ENCODE measurements at places on chromosomes 3 and 15.

DNA sequence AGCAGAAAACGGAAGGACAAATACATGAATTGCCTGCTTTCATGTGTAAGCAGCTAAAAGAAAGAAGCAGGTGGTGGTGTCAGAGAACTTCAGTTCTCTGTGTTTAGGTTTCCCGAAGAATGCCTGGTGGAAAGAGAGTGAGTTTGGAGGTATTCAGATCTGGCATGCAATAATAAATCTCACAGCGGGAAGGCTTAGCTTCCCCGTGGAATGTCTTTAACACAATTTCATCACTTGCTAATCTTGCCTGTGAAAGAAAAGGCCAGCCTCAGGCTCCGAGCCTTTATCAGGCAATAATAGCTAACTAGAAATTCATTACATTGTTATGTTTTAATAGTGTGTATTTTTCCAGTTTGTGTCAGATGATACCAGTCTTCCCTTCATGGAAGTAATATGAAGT is 220.3 kb downstream of the PDZRN3 start:
- DNase-seq, result no peak

GRCh38 chr3:13598926-13599886 is 50.3 kb downstream of the FBLN2 start:
- DNase-seq, result no peak

DNA sequence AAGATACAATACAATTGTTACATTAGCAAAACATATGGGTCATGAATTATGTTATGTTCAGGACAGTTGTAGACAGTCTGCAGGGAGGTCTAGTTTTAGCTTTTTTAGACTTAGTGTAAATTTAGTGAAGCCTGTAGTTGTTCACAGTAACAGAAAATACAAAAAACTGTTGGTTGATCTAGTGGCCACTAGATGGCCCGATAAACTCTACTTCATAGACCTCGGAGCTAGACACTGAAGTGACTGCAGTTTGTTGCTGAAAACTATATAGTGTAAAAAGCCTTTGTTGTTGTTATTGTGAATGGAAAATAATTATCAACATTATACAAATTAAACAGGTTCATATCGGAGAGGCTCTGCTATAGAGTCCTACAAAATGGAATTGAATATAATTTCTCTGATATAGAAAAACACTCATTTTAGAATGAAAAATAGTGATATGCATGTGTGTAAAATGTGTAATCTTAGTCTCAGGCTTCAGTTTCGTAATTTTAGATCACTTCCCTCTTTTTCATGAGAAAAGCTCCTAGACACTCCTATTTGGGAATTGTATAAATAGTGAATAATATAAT is 18.3 kb downstream of the MAGEL2 start:
- no peak for DNase-seq

DNA sequence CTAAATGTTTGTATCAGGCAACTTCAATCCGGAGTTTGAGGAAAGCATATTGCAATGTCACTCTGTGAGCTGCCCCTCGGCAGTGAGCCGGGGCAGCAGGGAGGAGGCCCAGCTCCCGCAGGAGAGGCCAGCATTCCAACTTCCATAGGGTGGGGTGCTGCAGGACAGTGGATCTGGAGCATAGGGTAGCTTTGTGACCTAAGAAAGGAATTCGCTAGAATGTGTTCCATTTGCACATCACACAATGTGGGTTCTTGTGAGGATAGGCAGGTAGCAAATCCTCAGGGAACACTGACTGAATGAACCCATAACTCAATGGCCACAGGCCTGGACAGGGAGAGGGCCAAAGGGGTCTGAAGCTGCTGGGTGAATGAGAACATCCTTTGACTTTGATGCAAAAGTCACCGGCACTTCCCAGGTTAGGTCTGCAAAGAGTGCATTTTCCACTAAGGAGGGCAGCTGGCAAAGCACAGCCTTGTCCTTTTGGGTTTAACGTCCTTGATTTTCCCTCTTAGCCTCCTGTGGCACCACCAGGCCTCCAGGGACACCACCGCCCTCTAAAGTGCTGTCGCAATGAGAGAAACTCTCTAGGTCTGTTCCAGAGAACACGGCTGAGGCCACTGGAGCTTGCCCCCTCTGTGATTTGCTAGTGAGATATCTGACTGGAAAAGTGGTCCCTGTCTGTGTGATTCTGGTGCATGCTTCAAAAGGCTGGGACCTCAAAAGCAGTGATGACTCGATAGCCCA is 36.2 kb downstream of the GABRB3 start:
- peak; percentile 62 for DNase-seq

GRCh38 chr3:161081633-161082032 is 23.5 kb downstream of the B3GALNT1 start:
- no peak for DNase-seq

- no peak for DNase-seq
These were observed 7.7 kb downstream of the CGNL1 start for GRCh38 chr15:57384024-57384423.

- peak; percentile 96 for DNase-seq
These were observed 80.7 kb upstream of the ALDH1L1 start for GRCh38 chr3:126261037-126261436.

- no peak for DNase-seq
These were observed 19.0 kb downstream of the THBS1 start for GRCh38 chr15:39599871-39600270.

DNA sequence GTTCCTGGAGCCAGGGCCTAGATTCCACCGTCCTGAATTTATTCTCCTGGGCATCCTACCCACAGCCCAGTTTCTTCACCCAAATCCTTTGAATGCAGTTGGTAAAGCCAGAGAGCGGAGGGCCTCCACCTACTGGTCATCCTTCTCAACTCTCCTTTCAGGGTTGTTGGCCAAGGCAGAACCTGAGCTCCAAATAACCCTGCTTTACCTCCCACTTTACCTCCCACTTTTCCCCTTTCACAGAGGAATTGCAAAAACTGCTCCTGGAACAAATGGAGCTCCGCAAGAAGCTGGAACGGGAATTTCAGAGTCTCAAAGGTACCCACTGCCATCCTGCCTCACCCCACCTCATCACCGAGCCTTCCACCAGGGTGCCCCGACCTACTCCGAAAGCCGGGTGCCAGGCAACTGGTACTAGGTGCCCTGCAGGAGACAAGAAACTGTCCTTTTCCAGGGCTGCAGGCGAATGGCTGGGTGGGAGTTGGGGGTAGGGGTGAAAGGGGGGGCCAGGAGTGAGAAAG is 6.8 kb downstream of the SKOR1 start:
- DNase-seq, result no peak

DNA sequence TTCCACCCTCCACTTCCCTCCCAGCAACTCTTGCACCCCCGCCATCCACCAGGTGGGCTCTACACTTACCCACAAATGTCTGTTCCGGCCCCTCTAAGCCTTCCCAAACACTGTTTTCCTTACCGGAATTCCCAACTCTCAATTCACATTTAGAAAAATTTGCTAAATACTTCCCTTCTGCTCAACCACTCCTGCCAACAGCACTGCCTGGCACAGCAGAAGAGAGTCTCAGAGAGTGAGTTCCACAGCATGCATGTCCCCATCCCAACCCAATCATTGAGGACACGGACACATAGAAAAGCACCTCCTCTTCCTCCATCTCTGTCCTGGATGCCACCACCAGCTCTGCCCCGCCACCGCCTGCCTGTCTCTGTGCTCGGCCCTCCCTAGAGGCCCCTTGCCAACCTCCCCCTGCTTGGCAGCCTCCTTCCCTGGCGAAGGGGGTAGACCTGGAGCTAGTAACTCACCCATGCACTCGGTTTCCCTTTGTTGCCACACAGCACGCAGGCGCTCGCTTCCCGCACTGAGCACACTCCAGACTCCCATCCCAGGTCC is 66.2 kb upstream of the SLC6A1 start:
- no peak for DNase-seq

DNA sequence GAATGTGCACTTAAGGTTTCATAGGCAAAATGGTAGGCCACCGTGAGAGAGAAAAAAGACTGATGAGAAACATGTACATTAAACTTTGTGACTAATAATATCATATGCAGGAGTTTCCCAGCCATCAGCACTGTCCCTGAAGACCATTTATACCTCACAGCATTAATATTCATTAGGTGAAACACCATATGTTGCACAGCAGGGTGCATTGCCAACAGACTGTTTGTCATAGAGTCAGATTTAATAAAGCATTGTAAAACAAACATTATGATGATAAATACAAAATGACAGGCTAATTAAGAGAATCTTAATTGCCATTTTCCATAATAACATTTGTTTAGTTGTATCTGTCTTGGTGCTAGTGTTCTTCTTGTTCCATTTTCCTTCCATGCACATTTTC is 578.3 kb downstream of the EPHA3 start:
- DNase-seq, result no peak

DNA sequence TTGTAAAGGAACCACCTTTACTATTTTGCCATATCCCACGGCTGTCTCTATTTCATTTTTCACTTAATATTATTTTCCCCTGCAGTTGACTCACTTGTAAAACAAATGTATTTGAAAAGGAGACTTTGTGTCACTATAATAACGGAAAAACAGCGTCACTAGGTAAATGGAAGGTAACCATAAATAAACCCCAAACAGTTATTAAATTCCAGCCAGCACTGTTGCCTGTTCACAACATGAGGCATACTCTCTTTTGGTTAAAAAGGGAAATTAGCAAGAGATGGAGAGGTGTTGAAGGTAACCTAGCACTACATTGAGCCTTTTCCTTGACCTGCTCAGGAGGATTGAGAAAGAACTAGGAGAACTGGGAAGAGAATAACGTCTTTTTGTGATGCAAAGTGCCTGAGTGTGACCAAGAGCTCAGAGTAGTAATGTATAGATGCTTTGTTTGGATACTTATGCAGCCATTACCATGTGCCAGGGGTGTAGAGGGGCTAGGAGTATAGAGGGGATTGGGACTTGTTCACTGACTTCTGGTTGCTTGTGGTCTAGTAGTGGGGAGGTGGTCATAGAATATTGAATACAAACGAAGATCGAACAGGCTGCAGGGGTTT is 19.6 kb downstream of the FLNB start:
- DNase-seq, result no peak

- no peak for DNase-seq
These were observed 178.8 kb upstream of the STAC start for GRCh38 chr3:36201546-36201945.

DNA sequence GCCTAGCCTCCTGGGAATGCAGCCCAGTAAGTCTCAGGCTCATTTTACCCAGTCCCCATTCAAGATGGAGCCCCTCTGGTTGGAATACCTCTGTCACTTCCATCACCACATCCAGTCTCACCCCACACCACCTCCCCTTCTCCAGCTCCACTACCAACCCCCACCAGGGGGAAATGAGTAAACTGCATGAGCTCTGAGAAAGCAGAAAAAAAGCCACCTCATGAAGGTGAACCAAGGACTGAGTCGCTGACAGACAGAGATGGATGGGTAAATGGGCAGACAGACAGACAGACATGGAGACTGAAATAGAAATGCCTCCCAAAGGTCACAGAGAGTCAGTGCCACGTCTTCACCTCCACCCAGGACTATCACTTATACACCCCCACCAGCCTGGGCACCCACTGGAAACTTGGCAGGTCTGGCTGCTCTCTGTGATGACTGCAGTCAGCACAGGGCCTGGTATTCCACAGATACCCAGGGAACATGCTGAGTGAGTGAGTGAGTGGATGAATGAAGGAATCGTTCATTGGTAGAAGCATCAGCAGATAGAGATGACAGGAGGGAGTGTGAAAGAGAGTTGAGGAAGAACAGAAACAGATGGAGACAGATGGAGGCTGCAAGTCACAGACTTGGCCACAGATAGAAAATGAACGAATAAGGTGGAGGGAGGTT is 4.9 kb upstream of the LOXL1 start:
- DNase-seq, result no peak

DNA sequence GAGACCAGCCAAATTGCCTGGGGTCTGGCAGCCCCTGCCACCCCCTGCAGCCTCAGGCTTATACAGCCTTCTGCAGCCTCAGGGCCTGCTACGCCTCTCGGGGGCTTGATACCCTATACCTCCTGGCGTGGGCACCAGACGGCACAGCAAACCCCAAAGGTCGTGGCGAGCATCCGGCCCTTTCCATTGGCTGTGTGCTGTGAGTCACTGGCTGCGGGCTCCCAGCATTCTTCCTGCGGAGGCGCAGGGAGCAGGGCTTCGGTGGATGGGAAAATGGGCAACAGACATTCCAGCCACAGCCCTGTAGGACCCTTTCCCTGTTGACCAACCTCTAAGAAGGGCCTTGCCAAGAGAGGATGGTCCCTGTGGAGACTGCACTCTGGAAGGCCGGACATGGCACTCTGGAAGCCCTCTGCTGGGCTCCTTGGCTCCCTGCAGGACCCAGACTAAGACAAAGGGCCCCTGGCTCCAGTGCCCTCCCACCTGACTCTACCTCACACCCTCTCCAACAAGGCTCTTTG is 59.6 kb downstream of the ITGA11 start:
- DNase-seq, result no peak

All from esophagus muscularis mucosa (tissue), 4 donors.